Stomach (tissue), 19 donors: ENCODE measurements at places on chromosomes 6 and 20. TPM values are rescaled to one million over a fixed set of nuclear protein-coding genes. Genes with fewer than 3 reads are reported as not detected.
A peak's percentile ranks its signal among the peaks of the same experiment; 100 is the strongest.

The NKAPL gene
- total RNA-seq: not detected

The SNAP91 gene
- not detected for total RNA-seq

The CNR1 gene
- 12.8 TPM for total RNA-seq

The CLPSL2 gene
- total RNA-seq: not detected

The PAX1 gene
- total RNA-seq: not detected

The SLC35D3 gene
- total RNA-seq: not detected

The OR2B6 gene
- not detected for total RNA-seq

The SMLR1 gene
- not detected for total RNA-seq

The BMP5 gene
- total RNA-seq: 1.4 TPM

GRCh38 chr6:133551436-133551835 lies 310.3 kb downstream of the EYA4 start:
- H3K4me1 ChIP-seq: peaks cover 16% of the 10 kb centered on the region
- no peak for DNase-seq
- H3K27me3 ChIP-seq: no peaks in the 10 kb centered on the region
- no peak overlapping the region for H3K27ac ChIP-seq

GRCh38 chr20:63641792-63642523 lies 11.3 kb downstream of the STMN3 start:
- H3K4me1 ChIP-seq: peaks cover 21% of the 10 kb centered on the region
- no peaks in the 10 kb centered on the region for H3K27me3 ChIP-seq
- DNase-seq: peak; percentile 94
- H3K4me3 ChIP-seq: peak overlapping the region; percentile 59
- H3K36me3 ChIP-seq: no peaks in the 10 kb centered on the region

- peak; percentile 17 for DNase-seq
- H3K27me3 ChIP-seq: no peaks in the 10 kb centered on the region
- peaks cover 29% of the 10 kb centered on the region for H3K36me3 ChIP-seq
- H3K4me3 ChIP-seq: peak overlapping the region; percentile 66
Observed at GRCh38 chr6:36197739-36198221, 1.2 kb downstream of the BRPF3 start.

- no peaks in the 10 kb centered on the region for H3K4me1 ChIP-seq
- no peaks in the 10 kb centered on the region for H3K36me3 ChIP-seq
- H3K4me3 ChIP-seq: no peak overlapping the region
Observed at GRCh38 chr6:44630125-44631028, 242.9 kb downstream of the CDC5L start.

GRCh38 chr6:168585441-168585840 lies 144.5 kb downstream of the SMOC2 start:
- no peak overlapping the region for H3K27ac ChIP-seq
- no peaks in the 10 kb centered on the region for H3K4me1 ChIP-seq
- no peaks in the 10 kb centered on the region for H3K27me3 ChIP-seq
- no peak for DNase-seq
- H3K4me3 ChIP-seq: no peak overlapping the region

DNA sequence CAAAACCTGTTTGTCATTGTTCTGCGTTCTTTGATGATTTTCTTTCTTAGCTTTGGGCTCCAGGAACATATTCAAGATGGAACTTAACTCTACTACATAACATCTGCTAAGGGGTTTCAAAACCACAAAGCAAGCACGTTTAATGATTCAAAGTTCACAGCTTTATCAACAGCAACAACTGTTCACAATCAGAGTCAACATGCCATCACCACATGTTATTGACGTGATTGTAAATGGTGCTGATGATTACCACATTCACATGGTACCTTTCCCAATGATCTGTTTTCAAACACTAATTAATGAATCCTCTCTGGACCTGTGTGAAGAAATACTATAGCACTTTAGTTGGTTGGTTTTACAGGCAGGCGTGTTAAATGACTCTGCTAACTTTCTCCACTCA lies 180.6 kb upstream of the CEP162 start:
- no peaks in the 10 kb centered on the region for H3K36me3 ChIP-seq
- no peak overlapping the region for H3K4me3 ChIP-seq
- no peak overlapping the region for H3K27ac ChIP-seq
- DNase-seq: no peak

GRCh38 chr20:39358052-39358451 lies 395.9 kb downstream of the DHX35 start:
- no peak overlapping the region for H3K27ac ChIP-seq
- no peak overlapping the region for H3K4me3 ChIP-seq

- H3K27ac ChIP-seq: no peak overlapping the region
- H3K4me1 ChIP-seq: no peaks in the 10 kb centered on the region
- H3K36me3 ChIP-seq: no peaks in the 10 kb centered on the region
- DNase-seq: no peak
- H3K27me3 ChIP-seq: no peaks in the 10 kb centered on the region
- H3K4me3 ChIP-seq: no peak overlapping the region
Observed at GRCh38 chr20:51067792-51068191, 44.9 kb upstream of the KCNG1 start.

DNA sequence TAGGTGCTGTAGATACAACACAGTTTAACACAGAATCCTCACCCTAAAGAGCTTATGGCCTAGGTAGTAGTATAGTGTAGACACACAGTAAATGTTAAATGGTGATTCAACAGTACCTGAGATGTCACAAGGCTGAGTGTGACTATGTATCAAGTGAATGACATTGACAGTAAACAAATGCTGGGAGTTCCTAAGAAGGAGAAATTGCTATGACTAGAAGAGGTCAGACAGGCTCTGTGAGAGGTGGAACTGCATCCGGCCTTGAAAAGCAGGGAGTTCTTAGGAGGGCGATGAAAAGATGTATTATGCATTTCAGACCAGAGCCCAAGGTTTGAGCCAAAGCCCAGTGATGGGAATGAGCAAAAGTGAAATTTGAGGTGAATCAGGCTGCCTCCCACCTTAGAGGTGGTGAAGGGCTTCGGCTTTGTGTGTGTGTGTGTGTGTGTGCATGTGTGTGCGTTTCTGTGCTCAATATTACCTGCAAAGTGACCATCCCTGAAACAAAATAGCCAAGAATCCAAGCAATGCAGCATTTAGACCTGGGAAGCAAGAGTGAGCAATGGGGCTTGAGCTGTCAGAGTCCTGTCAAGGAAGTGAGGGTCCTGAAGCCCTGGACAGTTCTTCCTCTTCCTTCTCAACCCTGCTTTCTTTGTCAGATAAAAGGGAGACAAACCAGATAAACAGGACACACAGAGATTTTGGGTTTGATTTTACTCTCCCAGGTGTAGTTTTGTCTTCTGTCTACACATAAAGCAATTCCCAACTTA lies 32.3 kb upstream of the CITED2 start:
- no peaks in the 10 kb centered on the region for H3K4me1 ChIP-seq
- no peak overlapping the region for H3K27ac ChIP-seq
- no peaks in the 10 kb centered on the region for H3K36me3 ChIP-seq
- DNase-seq: no peak

GRCh38 chr6:112626468-112627082 lies 279.4 kb downstream of the RFPL4B start:
- H3K27me3 ChIP-seq: no peaks in the 10 kb centered on the region
- no peak overlapping the region for H3K4me3 ChIP-seq
- DNase-seq: no peak
- no peak overlapping the region for H3K27ac ChIP-seq
- H3K36me3 ChIP-seq: no peaks in the 10 kb centered on the region
- no peaks in the 10 kb centered on the region for H3K4me1 ChIP-seq

GRCh38 chr6:146931214-146931613 lies 273.0 kb upstream of the STXBP5 start:
- H3K27me3 ChIP-seq: no peaks in the 10 kb centered on the region
- no peaks in the 10 kb centered on the region for H3K36me3 ChIP-seq
- no peak overlapping the region for H3K4me3 ChIP-seq
- no peak for DNase-seq

- H3K4me3 ChIP-seq: no peak overlapping the region
- H3K4me1 ChIP-seq: no peaks in the 10 kb centered on the region
- H3K27ac ChIP-seq: no peak overlapping the region
- H3K27me3 ChIP-seq: no peaks in the 10 kb centered on the region
Observed at GRCh38 chr6:152049502-152049901, 242.0 kb downstream of the ESR1 start.

DNA sequence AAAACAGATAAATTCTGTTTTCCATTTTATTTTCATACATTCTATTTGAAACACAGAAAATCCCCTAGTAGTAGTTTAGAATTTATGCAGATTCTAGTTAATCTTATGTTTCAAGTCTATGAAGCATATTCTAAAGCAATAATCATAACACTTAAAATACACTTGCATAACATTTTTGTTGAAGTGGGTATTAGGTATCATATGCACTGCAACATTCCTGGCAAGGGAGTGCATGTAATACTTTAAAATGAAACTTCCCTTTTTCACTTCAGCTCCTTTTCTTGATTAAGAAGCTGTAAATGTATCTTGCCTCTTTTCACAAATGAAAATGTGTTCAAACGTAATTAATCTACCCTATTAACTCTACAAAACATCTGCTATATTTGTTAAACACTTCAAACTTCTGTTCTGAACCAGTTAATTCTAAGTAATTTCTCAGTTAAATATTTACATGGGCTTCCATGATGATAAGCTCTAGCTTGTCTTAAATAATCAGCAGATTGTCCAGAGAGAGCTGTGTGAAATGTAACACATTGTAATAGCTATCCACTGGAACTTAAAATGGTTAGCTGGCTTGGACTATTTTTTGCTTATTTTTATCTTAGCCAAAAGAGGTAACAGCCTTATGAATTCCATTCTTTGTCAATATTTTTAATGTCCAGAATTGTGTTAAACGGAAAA lies 192.8 kb downstream of the COL19A1 start:
- DNase-seq: peak; percentile 10
- no peak overlapping the region for H3K27ac ChIP-seq
- H3K27me3 ChIP-seq: no peaks in the 10 kb centered on the region
- no peaks in the 10 kb centered on the region for H3K36me3 ChIP-seq
- no peaks in the 10 kb centered on the region for H3K4me1 ChIP-seq

DNA sequence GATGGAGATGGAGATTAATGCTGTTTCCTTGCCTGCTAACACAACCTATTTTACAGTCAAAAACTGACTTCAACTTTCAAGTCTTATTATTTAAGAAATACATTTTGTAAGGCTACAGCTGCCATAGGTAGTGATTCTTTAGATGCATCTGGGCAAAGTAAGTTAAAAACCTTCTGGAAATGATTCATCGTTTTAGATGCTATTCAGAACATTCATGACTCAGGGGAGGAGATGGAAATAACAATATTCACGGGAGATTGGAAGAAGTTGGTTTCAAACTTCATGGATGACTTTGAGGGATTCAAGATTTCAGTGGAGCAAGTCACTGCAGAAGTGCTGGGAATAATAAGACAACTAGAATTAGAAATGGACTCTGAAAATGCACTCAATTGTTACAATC lies 174.9 kb upstream of the GGTLC1 start:
- no peak for DNase-seq
- H3K36me3 ChIP-seq: no peaks in the 10 kb centered on the region
- H3K4me3 ChIP-seq: no peak overlapping the region
- H3K27me3 ChIP-seq: no peaks in the 10 kb centered on the region

- no peaks in the 10 kb centered on the region for H3K36me3 ChIP-seq
- H3K4me1 ChIP-seq: peaks cover 8% of the 10 kb centered on the region
- H3K27ac ChIP-seq: no peak overlapping the region
- H3K27me3 ChIP-seq: no peaks in the 10 kb centered on the region
Observed at GRCh38 chr6:110414669-110415068, 706 bp downstream of the DDO start.

- H3K36me3 ChIP-seq: no peaks in the 10 kb centered on the region
- peaks cover 82% of the 10 kb centered on the region for H3K27me3 ChIP-seq
- H3K4me1 ChIP-seq: no peaks in the 10 kb centered on the region
- DNase-seq: no peak
Observed at GRCh38 chr20:56954797-56955196, 311.6 kb downstream of the BMP7 start.

DNA sequence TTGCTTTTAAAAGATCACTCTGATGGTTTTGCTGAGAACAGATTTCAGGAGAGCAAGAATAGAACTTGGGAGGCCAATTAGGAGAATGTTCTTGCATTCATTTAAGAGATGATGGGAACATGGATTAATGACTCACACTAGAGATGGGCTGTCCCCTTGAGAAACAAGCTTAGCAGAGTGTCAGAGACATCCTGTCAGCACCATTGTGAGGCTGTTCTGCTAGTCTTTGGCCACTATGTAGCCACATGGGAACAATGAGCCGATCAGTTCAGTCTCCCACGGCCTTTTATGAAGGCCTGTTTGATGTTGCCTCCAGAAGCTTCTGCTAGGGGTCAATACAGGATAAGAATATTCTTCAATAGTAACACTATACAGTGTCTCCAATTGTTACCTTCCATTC lies 113.0 kb upstream of the EYA4 start:
- H3K27ac ChIP-seq: no peak overlapping the region
- H3K4me1 ChIP-seq: no peaks in the 10 kb centered on the region
- no peaks in the 10 kb centered on the region for H3K36me3 ChIP-seq

- H3K4me1 ChIP-seq: peaks cover 20% of the 10 kb centered on the region
- no peaks in the 10 kb centered on the region for H3K36me3 ChIP-seq
- H3K27ac ChIP-seq: no peak overlapping the region
- H3K4me3 ChIP-seq: peak overlapping the region; percentile 59
- H3K27me3 ChIP-seq: no peaks in the 10 kb centered on the region
- DNase-seq: peak; percentile 12
Observed at GRCh38 chr20:17505636-17506517, 25.3 kb downstream of the BFSP1 start.

GRCh38 chr6:158722176-158722729 lies 72.4 kb downstream of the SYTL3 start:
- H3K36me3 ChIP-seq: peaks cover 8% of the 10 kb centered on the region
- DNase-seq: no peak
- no peak overlapping the region for H3K27ac ChIP-seq

- DNase-seq: no peak
- H3K27me3 ChIP-seq: no peaks in the 10 kb centered on the region
- H3K4me1 ChIP-seq: peaks cover 8% of the 10 kb centered on the region
- H3K27ac ChIP-seq: peak overlapping the region; percentile 84
- no peaks in the 10 kb centered on the region for H3K36me3 ChIP-seq
Observed at GRCh38 chr20:9329355-9330101, 184.9 kb upstream of the LAMP5 start.

DNA sequence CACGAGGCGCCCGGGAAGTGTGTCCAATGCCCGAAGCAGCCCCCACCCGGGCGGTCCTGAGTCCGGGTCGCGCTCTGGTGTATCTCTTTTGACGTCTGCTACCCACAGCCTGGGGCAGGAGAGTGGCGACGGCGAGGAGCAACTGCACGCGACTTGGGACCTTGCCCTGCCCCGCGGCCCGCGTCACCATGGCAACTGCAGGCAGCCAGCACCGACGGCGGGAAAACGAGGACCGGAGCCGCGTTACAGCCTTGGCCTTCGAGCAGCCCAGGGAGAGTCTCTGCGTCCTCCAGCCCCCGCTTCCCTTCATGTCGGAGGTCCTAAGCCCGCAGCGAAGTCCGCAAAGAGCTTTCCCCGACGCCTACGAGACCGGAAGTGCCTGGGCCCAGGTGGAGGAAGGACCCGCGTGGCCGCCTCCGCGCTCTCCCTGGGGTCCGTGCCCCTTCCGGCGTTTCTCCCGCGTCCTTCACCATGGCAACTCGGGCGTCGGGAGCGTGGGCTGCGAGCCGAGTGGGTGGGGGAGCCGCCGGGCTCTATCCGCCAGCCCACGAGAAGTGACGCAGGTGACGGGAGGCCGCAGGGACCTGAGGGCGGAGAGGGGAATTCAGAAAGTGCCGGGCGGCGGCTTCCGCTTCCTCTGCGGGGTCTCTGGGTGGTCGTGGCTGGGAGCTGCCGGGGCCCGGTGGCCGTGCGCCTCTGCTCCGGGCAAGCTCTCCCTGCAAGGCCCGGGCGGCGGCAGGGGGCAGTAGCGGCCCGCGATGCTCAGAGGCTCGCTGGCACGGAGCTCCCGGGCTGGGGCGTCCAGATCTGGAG lies 88.6 kb upstream of the TGM3 start:
- H3K27ac ChIP-seq: no peak overlapping the region
- H3K4me1 ChIP-seq: peaks cover 9% of the 10 kb centered on the region
- no peaks in the 10 kb centered on the region for H3K27me3 ChIP-seq
- peak; percentile 92 for DNase-seq
- H3K4me3 ChIP-seq: peak overlapping the region; percentile 69
